ENCODE measurements at places on chromosomes 7 and 10.

DNA sequence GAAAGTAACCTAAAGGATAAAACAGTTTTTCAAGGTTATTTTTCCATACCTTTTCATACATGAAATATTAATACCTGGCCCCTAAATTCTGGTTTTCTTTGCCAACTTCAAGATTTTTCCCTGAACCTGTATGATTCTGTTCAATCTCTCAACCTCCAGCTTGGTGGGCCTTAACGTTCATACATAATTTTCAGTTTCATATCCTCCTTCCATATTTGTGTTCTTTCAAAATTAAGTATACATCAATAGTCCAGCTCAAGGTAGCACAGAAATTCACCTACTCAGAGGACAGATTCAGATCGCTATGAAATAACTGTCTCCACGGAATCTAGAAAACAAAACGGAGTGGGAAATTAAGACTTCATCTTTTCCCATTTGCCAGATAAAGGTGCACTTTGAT, 505.8 kb upstream of the GHITM start:
- DNase-seq, result no peak

DNA sequence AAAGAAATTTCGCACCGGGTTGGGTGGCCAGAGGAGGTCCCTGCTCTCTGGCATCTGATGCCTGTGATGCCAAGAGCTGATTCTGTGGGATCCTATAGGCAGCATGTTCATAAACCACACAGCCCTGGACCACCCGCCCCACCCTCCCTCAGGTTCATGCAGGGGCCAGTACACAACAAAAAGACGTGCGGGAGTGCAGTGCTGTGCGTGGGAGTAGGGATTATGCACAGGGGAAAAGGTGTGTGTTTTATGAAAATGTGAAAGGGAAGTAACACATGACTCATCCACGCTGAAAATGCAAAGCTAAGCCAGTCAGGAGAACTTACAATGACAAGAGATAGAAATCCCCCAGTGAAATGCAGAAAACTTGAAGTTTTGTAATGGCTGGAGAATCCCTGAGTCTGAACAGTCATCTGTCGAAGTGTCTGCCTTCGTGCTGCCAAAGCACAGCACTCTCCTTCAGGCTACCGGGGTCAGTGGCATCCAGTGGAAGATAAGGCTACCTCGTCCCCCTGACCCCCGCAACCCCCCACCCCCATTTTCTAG, 1.1 kb downstream of the KIAA1217 start:
- no peak for DNase-seq

GRCh38 chr7:47664650-47665195, 82.8 kb upstream of the TNS3 start:
- DNase-seq, result no peak

GRCh38 chr10:91635401-91636400, 2.8 kb upstream of the PPP1R3C start:
- peak; percentile 1 for DNase-seq

GRCh38 chr7:37354656-37355131, 94.0 kb downstream of the ELMO1 start:
- DNase-seq, result no peak

- no peak for DNase-seq
Measured at GRCh38 chr10:102067091-102067916, 2.2 kb downstream of the HPS6 start.

DNA sequence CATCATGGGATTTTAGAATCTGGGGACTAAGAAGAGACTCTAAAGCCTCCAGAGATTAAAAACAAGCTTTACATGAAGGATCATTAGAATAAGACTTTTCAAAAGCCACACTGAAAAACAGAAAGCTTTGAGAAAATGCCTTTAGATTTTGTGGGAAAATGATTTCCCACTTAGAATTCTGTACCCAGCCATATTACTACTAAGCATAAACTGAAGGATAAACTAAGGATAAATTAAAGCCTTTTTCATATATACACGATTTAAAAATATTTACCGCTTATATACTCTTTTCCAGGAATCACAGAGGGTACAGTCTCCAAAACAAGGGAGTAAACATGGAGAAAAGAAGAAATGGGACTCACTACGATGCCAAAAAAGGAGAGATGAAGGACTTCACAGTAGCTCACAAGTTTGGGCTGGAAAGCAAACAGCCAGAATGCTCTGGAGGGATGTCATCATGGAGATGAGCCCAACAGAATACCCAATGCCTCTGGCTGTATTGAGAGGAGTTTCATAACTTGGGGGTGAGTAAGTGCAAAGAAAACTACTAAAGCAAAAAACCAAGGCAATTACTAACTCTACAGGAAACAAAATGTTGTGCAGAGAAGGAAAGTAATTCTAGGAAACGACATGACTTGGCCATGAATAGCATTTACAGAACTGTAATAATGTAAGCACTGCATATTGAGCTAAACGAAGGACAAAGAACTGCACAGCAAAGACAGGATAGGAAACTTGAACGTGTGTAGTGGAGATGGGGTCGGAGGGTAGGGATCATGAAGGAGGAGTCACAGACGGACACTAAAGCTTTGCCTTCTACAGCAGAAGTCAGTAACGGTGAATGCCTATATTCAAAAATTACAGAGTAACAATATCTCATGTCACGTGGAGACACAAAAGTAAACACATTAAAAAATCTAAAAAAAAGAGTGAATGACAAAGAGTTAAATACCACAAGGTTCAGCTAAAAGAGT, 61.4 kb upstream of the ASAH2 start:
- DNase-seq, result no peak

- no peak for DNase-seq
Measured at GRCh38 chr7:108522780-108523179, 3.2 kb downstream of the PNPLA8 start.

DNA sequence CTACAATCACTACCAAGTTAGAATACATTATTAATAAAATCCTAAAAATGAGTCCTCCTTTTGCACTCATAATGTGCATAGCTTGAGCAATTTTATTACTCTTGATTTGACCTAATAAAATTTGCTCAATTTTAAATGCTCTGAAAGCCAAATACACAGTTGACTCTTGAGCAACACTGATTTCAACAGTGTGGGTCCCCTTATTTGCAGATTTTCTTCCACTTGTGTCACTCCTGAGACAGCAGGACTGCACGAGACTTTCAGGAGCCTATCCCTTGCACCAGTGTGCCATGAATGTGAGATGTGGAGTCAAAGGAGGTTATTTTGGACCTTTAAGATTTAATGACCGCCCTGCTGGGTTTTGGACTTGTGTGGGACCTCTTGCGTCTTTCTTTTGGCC, 23.2 kb downstream of the RNF216 start:
- no peak for DNase-seq

DNA sequence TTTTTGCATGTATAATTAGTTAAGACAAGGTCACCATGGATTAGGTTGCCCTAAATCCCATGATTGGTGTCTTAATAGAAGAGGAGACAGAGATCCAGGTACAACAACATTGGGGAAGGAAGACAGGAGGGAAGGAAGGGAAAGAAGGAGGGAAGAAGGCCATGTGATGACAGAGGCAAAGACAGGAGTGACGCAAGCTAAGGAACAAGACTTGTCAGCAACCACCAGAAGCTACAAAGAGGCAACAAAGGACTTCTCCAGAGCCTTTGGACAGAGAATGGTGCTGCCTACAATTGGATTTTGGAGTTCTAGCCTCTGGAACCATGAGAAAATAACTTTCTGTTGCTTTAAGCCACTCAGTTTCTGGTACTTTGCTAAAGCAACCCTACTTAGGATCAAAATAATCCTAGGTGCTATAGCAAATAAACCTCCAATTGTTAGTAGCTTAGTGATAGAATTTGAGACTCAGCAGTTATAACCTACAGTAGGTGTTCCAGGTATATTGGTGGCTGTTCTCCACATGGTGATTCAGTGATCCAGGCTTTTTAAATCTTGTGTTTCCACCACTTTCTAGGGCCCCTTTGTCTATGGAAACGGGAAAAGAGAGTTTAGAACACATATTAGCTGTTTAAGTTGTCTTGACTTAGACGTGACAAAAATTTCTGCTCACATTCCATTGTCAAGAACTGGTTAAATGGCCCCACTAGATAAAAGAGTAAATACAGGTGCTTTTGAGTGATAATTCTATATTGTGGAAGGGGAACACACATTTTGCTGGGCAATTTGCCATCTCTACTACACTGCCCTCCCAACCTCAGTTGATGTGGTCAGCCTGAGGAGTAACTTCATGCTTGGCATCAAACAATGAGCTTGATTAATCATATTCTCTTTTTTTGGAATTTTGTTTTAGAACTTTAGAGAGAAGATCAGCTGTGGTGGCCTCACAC, 70.5 kb upstream of the SP4 start:
- no peak for DNase-seq

- DNase-seq, result no peak
Measured at GRCh38 chr10:93222211-93222754, 148.6 kb downstream of the CYP26A1 start.

- DNase-seq, result no peak
Measured at GRCh38 chr10:71517298-71518169, 120.8 kb downstream of the CDH23 start.

- no peak for DNase-seq
Measured at GRCh38 chr10:17206210-17206709, 4.8 kb upstream of the TRDMT1 start.

DNA sequence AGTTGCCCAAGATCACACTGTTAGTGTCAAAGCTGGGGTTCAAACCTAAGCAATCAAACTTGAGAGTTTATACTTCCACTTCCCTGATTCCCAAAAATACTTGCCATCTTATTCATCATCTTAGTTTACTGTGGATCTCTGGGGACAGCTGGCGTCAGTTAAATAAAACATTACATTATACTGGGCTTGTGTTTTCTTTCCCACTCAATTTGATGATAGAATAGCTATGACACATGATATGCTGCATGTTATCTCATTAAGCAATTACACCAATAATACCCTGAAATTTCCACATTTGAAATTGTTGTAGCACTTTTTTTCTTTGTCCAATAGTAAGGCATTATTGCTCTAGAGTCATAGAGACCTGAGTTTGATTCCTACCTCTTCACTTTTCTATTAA, 62.9 kb upstream of the MXI1 start:
- DNase-seq, result no peak

- no peak for DNase-seq
Measured at GRCh38 chr10:85152911-85153310, 824.5 kb downstream of the CCSER2 start.

DNA sequence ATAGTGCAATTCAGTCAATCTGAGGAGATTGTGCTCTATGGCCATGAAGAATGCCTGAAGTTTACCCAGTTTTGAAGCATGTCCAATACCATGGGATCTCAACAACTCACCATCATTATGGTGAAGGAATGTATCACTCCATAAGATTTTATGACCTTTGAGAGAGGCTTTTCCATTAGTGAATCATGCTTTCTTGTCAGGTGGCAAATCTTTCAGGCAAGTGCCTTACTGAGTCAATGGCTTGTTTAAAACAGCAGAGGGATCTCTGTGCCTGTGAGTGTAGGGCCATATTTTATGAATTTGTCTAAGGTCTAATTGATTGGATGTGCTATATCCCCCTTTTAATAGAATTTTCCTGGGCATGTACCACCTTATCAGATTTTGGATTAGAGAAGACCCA, 131.5 kb downstream of the CCDC7 start:
- no peak for DNase-seq

DNA sequence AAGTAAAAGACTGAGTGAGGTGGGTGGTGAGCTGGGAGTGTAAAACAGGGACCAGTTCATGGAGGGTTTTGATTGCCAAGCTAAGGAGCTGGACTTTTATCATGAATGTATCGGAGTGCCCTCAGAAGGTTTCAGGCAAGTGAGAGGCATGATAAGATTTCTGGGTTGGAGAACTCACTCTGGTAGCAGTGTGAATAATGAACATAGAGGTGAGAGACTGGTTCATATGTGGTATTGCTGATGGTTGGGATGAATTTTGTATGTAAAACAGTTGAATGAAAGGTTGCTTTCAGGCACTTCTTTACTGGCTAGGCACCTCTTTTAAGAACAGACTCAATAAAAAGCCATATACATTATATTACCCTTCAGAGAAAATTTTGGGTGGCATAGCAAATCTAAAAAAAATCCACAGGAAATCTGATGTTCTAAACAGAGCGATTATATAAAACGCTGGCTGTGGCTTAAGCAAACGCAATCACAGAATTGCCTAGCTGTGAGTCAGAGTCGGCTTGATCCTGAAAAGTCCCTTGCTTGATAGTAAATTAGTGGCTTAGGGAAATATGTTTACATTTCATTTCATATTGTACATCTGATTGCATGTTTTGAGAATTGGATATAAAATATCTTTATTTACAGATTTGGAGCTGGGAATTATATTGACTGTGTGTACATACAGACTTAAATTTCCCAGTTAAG, 92.9 kb upstream of the HDAC9 start:
- DNase-seq, result no peak

DNA sequence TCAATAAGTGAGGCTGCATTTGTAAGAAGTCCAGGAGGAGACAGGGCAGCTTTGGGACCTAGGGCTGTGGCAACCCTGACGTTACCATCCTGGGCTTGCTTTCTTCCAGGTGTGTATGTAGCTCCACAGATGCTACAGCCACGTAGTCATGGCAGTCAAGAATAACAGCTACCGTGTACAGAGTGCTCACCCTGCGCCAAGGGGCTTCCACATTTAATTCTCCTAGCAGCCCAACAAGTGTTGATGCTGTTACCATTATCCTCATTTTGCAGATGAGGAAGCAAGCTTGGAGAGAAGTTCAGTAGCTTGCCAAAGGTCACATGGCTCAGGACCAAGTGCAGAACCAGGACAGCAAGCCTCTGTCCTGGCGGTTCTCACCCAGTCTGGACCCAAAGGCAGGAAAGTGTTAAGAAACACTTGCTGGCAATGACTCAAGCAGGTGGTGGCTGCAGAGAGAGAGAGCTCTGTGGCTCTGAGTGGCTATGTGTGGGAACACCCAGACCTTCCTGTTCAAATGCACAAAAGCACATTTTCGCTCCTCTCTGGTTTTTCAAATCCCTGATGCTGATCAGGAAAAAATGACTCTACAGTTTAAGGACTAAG, 89.8 kb downstream of the CREM start:
- no peak for DNase-seq

GRCh38 chr10:29328983-29329382, 40.1 kb downstream of the LYZL1 start:
- no peak for DNase-seq

- no peak for DNase-seq
Measured at GRCh38 chr7:24069751-24070150, 214.2 kb upstream of the NPY start.

- peak; percentile 35 for DNase-seq
Measured at GRCh38 chr7:15889507-15889906, 203.0 kb upstream of the MEOX2 start.

Data from SHP77 treated with DMSO at 0.1 percent for 48 hours (cell line).